NCI-H2107 (cell line): ENCODE measurements at places on chromosomes 11 and 22.

DNA sequence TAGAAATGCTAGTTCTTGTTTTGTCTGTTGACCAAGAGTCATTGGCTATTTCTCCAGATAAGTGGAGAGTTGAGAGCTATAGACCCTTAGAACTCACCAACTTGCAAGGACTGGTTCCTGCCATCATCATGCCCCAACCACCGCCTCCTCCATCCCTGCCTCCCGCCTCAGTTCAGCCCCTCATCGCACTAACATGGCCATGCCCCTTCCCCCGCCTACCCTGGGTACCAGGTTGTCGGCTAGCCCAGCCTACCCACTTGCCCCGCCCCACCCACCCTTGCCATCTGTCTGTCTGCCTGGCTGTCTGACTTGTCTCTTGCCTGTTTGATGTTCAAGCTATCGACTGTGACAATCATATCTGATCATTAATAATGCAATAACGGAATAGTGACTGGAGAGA lies 154.1 kb downstream of the TRIM29 start:
- DNase-seq = no peak

GRCh38 chr22:49159711-49160110 lies 668.0 kb downstream of the BRD1 start:
- DNase-seq = no peak

- DNase-seq = no peak
Measured at GRCh38 chr11:102581066-102581465, 44.1 kb downstream of the MMP20 start.

- DNase-seq = no peak
Measured at GRCh38 chr11:85316967-85317366, 310.2 kb downstream of the DLG2 start.

- DNase-seq = no peak
Measured at GRCh38 chr11:72682238-72682857, 8.1 kb upstream of the PDE2A start.

- DNase-seq = no peak
Measured at GRCh38 chr11:11748706-11749365, 92.9 kb upstream of the USP47 start.

DNA sequence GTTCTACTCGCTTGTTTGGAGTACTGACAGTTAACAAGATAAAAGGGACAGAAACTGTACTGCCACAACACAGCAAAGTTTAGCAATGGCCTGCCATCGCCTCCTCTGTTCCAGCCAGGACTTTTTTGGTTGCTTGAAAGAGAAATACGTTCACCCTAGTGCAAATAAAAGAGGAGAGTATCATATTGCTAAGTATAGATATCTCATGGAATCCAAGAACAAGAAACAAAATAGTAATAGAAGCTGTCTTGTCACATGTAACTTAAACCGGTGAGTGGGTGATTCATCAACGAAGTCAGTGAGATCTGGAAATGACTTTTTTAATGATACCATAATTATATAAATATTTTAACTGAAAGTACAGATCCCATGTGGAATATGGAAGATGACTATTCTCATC lies 35.4 kb downstream of the SLC1A2 start:
- no peak for DNase-seq

DNA sequence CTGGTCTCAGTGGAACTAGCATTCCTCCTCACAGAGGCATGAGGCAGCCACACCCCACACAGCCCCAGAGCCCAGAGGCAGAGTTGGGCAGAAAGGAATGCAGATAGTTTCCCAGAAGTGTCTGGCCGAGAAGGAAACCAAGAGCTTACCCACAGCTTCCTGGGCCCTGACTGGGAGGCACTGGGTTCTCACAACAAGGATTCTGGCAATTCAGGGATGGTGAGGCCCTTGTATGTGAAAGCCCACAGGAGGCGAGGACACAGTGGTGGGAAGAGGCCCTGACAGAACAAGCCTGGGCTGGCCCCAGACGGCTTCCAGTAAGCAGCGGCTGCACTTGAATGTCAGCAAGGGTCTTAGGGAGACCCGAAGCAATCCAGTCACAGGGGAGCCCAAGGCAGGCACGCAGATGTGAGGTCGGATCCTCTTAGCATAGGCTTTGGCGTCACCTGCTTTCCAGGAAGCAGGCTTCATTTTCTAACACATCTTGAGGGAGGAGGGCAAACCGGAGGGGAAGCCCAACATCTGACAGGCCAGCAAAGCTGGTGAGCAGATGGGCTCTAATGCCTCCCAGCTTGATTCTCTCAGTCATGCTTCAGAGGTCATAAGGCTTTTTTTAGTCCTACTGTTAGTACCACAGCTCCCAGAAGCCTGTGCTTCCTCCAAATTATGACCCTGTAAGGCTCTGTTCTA lies 78.3 kb upstream of the AKIP1 start:
- peak; percentile 25 for DNase-seq

DNA sequence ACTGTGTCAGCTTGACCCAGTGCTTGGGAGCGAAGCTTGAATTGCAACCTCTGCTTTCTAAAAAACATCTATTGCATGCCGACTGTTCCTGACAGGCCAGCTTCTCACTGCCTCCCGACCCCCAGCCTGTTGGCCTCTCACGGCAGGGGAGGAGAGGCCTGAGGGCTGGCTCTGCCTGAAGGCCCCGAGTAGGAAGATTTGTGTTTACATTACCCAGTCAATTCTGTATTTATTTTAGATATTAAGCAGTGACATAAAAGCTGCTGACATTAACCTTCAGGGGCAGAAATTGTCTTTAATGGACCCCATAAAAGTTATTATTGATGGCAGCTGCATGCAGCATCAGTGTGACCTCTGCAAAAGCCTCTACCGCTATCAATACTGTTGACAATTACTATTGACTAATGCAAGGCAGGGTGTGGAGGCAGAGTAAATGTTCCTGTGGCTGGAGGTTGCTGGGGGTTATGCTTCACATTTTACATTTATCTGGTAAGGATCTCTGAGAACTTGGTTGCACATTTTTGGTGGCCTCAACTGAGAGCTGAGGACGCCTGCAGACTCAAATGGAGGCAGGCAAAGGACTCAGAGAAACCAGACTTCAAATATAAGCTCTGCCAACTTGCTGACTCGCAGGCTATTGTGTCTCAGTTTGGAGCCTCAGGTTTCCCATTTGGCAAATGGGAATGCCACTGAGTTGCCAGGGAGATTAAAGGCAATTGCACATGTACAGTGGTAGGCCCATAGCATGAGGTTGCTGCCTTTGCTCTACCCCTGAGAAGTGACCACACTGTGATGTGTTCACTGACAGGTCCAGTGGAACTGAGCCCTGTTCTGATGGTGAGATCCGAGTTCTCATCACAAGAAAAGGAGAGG lies 380.5 kb downstream of the TENM4 start:
- DNase-seq = no peak

- no peak for DNase-seq
Measured at GRCh38 chr11:12292766-12293165, 84.6 kb upstream of the PARVA start.

- DNase-seq = no peak
Measured at GRCh38 chr11:15705891-15706290, 591.2 kb downstream of the INSC start.

DNA sequence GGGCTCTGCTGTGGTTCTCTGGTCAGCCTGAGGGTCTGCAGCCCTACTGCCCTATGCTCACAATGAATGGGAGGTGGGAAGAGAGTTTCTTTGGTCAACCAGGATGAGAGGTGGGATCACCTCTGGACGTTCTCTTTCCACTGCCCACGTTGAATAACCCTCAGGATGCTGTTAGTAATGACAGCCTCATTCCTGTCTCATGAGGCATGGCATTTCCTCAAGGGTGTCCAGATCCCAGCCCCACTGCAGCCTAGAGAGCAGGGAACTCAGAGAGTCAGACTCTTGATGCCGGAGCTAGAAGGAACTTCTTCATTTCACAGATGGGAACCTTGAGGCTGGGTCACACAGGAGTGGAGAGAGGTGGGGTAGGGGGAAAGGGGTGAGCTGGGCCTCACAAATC lies 196.0 kb downstream of the CEP164 start:
- no peak for DNase-seq

GRCh38 chr11:95700471-95700817 lies 89.1 kb downstream of the FAM76B start:
- no peak for DNase-seq

DNA sequence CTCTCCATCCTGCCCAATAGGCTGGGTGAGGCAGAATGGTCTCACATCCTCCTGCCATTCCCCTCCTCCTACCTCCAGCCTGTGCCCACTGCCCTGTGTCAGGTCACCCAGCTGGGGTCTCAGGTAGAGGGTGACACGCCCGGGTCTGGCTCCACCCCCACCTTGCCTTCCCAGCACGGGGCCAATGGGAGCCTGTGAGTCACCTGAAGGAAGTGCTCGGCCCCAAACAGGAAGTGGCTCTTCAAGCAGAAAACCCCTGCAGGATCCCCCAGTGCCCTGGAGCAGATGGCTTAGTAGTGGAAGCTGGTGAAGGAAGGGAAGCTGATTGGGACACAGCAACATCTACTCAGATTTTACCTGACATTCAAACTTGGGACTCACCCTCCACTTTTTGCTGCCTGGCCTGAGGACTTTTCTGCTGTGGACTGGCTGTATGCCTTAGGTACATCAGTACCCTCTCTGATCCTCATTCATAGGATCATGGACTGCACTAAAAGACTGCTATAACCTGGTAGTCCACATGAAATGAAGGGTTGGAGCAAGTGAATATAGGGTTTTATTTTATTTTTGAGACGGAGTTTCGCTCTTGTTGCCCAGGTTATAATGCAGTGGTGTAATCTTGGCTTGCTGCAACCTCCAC lies 33.4 kb downstream of the GDPD5 start:
- DNase-seq = no peak

GRCh38 chr11:124115782-124116616 lies 749 bp downstream of the VWA5A start:
- no peak for DNase-seq

GRCh38 chr11:120332822-120333716 lies 3.1 kb upstream of the ARHGEF12 start:
- DNase-seq = no peak

DNA sequence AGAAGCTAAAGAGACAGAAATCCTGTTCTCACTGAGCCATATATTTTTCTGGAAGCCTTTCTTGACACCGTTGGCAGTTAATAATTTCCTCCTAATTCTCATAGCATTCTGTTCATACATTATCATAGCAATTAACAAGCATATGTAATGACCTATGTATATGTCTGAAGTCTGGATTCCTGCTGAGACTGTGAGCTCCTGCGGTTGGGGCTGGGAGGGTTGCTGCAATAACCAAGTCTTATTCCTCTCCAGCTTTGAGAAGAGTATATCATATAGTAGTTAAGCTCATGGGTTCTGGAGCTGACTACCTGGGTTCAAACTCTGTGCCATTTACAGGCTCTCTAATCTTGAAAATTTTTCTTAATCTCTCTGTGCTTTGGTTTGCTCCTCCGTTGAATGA lies 175.2 kb downstream of the MAML2 start:
- no peak for DNase-seq

DNA sequence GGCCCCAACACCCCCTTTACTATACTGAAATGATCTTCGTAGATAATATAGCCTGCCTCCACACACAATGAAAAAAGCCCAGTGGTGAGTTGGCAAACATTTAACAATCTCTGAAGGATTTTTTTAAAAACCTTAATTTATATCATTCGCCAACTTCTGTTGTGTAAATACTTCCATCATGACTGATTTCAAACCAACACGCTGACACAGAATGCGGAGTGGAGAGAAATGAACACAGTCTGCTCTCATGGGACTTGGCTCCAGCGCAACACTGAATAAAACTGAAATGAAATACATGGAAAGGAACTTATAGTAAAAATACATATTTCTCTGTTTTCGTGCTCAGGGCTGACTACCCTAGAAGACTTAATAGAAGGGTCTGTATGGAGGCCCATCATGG lies 61.3 kb upstream of the WNT11 start:
- no peak for DNase-seq

DNA sequence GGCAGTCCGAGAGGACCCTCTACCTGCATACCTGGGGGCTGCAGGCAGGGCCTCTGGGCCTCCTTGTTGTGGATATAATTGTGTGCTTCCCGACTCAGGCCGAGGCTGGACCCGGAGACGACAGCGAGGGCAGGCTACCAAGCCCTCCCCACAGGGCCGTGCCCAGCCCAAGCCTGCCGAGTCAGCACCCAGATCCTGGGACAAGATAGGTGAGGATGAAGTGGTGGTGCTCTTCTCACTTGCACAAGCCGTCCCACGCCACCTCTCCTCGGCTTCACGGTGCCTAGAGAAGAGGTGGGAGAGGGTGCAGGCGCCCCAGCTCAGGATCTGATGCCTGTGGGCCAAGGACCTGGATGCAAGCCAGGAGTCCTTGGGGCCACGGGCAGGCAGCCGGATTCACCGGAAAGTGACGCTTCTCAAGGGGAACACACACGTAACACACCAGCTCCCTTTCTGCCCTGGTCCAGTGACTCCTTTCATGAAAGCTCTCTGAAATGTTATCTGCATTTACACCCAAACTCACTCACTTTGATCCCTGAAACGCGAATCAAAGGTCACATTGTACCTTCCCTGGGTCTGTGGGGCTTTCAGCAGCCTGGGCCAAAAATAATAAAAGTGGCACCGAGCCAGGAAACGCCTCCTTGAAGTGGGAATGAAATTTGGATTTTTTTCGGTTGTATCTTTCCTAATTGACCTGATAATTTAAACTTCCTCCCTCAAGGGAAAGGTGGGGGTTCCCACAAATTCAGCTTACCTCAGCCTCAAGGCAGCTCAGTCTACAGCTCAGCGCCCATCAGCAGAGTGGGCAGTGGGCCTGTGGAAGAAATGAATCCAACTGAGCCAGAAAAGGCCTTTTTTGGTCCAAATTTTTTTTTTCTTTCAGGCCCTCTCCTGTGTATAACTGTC lies 1.1 kb upstream of the GNB1L start:
- peak; percentile 27 for DNase-seq

DNA sequence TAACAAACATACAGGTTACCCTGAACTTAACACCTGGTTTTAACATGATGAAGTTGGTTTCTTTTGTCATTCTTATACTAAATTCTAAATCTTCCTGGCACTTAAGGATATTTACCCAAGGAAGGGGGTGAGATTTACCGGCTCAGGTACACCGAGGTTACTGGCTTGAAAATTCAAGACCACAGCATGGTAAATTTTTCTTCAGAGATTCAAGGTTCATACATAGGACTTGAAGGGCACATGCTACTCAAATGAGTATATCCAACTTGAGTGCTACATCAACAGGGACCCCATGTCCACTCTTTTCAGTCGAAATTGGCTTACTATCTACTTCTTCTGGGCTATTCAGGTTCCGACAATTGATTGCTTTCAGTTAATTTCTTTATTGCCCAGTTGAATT lies 12.7 kb downstream of the SERPING1 start:
- no peak for DNase-seq

DNA sequence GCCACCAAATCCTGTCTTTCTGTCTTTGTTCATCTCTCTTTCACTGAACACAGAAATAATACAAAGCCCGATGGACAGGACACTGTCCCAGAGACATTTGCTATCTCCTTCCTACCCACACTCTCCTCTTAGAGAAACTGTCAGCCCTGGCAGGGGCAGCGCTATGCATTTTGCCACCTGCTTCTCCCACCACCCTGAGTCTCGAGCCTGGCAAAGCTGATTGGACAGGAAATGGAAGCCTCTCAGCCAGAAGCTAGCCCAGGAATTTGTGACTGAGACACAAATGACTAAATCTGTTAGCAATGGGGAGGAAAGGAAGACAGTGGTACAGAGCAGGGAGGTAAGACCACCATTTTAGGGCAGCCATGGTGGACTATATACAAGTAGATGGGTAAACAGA lies 14.9 kb upstream of the GALNT18 start:
- no peak for DNase-seq
